ENCODE measurements at places on chromosomes 7 and 10.

GRCh38 chr10:4028027-4028471 lies 243.0 kb upstream of the KLF6 start:
- no peak for DNase-seq

GRCh38 chr10:67696029-67696428 lies at the start of gene CTNNA3:
Gene CTNNA3, minus strand, starts transcription at chr10:67696195.
- DNase-seq: no peak

GRCh38 chr10:129939416-129940275 lies 24.4 kb downstream of the EBF3 start:
- no peak for DNase-seq

DNA sequence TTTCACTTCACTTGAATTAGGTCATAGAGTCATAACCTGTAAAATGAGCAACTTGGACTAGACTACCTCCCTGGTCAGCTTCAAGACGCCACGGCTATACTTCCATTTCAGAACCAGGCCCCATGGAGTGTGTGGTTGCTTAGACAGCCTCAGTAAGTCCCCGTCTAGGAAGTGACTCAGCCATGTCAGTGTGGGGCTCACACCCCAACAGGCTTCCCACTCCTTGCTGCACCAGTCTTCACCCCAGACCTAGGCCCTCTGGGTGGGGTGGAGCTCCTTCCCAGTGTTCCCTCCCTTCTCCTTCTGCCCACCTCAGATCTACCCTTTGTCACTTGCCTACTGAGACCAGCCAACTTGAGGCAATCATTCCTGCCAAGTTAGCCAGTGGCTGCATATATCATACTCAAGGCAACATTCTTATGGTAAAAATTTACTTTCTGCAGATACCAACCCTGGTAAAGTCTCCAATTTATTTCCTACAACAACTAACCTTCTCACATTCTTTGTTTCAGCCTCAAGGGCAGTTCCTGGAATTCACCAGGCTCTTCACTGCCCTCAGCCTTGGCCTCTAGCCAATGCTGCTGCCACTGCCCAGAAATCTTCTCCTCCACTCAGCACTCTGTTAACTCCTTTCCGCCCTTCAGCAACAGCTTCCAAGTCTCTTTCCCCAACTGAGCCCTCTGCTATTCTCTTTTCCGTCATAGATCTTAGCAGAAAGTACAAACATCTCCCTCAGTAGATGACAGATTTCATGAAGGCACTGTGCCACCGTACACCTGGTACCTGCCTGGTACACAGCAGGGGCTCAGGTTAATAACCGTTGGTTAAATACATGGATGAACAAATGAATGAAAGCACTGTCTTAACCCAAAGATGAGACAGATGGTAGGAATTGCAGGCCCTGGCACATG lies 31.3 kb upstream of the ZNRF2 start:
- DNase-seq: no peak

- DNase-seq: no peak
These were observed 756.7 kb downstream of the GATA3 start for GRCh38 chr10:8811201-8811600.

Measured in stimulated activated CD8-positive, alpha-beta memory T cell treated with anti-CD3 and anti-CD28 coated beads, Interleukin-7, amount 100 ng/mL, for 4 hours (primary cell).